ENCODE measurements at places on chromosomes 4 and X.
A peak's percentile ranks its signal among the peaks of the same experiment; 100 is the strongest.

DNA sequence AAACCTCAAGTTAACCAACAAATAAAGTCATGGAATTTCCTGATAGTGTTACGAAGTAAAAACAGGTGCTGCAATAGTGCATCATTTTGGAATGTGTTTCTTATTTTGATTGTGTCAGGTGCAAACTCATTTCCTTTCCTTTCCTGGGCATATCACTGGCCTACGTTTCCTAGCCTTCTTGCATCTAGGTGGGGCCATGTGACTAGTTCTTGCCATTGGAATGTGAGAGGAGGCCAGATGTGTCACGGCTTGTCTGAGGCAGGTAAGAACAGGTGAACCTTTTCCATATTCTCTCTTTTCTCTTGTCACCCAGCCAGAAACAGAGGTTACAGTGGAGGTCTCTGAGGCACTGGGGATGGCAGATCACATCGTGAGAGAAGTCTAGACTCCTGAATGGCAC, 868.0 kb downstream of the RPA4 start:
- no peak for DNase-seq

GRCh38 chr4:54098375-54098774, 1.6 kb upstream of the GSX2 start:
- no peak for DNase-seq

- DNase-seq, result peak; percentile 26
Observed at GRCh38 chrX:132631579-132632232, 142.9 kb upstream of the MBNL3 start.

- no peak for DNase-seq
Observed at GRCh38 chr4:85420831-85421230, 54.1 kb upstream of the ARHGAP24 start.

DNA sequence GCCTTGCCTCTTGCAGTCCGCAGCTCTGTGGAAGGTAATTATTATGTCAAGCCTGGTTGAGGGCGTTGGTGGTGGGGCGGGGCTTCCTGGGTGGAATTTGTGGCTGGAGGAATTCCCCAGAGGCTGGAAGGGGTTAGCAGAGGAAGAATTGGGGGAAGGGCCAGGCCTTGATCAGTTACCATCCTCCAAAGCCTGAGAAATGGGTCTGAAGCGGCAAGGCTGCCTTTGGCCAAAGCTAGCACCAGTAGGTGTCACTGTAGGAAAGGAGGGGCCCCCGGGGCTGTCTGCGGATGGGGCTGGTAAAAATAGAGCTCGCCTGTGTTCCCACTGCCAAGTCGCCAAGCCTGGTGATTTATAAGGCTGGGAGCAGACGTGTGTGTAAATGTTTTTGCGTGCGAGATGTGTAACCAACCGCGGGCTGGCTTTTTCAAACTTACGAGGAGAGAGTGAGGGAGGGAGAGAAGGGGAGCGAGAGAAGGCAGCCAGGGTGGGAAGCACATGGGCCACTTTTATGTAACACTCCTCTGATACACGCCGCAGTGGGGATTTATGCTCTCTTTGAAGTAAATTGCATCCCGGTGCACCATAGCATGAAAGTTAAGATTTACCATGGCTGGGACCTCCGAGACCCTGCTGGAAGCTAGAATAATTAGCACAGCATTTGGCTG, 367.0 kb downstream of the BCOR start:
- peak; percentile 18 for DNase-seq

GRCh38 chr4:84530454-84530853, 31.4 kb upstream of the NKX6-1 start:
- no peak for DNase-seq

- DNase-seq, result no peak
Observed at GRCh38 chrX:30572678-30573077, 4.9 kb downstream of the TASL start.

- no peak for DNase-seq
Observed at GRCh38 chr4:26863512-26863911, 2.9 kb downstream of the STIM2 start.

DNA sequence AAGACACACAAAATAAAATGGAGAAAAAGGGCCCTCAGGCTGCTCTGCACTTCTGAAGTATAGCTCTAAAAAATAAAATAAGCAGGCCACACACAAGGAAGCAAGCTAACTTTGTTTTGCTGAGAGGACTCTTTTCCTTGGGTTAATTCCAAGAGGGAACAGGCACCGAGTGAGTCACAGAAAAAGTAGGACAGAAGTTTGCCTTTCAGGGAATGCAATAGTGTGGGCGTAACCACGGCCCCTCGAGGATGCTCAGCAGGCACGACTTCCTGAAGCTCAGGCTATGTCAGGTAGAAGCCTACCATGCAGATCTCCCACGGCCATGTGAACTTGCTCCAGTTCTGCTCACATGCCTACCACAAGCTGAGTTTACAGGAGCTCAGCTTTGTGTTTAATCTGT, 22.1 kb downstream of the PPP1R2C start:
- DNase-seq, result no peak

DNA sequence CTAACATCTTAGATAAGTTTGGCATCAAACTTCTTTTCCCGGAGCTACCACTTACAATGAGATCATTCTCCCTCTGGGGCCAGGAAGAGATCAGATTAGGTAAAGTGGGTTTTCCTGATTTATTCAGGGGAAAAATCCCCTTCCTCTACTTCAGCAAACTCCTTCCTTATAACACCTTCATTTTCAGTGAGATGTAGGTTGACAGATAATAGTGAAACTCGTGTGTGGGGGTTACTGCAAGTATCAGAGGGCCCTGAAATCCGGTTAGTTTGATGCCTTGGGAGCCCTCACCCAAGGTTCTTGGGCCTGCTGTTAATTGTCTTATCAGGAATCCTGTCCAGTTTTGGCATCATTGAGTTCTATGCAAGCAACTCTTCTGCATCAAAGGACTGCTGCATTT, 10.8 kb downstream of the FTHL17 start:
- no peak for DNase-seq

DNA sequence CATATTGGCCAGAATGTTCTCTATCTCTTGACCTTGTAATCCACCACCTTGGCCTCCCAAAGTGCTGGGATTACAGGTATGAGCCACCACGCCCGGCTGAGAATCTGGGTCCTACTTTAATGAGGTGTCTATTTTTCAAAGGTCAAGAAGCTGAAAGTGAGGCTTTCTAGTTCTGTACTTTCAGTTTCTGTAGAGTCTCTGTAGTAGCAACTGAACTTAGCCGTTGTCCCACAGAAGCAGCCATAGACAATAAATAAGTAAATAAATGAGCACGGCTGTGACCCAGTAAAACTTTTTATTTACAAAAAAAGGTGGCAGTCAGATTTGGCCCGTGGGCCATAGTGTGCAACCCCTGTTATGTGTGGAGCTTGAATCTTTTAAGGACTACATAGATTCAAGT, 92.0 kb downstream of the FNIP2 start:
- DNase-seq, result no peak

DNA sequence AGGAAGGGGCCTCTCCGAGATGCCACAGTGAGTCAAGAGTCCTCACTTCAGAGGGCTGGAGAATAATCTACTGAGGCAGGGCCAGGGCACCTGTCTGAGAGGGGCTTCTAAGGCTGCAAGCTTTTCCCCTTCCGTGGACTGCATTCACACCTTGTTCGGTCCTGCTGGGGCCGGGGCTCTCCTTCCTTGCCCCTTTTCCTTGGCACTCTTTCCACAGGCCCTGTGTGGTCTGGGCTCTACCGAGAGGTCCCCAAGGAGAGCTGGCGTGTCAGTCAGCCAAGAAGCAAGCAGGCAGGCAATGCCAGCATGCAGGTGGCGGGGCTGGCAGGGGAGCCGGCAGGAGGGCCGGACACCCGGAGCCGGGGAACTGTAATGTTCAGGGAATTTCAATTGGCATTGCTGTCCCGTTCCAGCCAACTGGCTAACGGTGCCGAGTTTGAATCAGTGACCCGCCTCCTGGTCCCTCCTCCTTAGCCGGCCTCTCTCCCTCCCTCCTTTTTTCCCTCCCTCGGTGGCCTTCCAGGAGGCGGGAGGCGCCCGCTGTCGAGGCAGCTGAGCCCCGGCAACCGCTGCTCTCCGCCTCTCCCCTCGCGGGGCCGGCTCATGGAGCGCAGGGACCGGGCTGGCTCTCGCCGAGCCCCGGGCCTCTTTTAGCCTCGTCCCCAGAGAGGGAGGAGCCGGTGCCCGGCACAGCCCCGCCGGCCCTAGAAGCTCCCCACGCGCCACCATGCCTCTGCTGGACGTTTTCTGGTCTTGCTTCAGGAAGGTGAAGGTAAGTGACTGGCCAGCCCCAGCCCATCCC, at the start of gene STARD8:
TSS of gene STARD8 (plus strand) at position 511 of the 802 bp plus-strand sequence. CDS start at position 728, 217 bp downstream.
- DNase-seq, result peak; percentile 13

- DNase-seq, result no peak
Observed at GRCh38 chr4:76990288-76991080, 40.9 kb downstream of the SEPTIN11 start.

DNA sequence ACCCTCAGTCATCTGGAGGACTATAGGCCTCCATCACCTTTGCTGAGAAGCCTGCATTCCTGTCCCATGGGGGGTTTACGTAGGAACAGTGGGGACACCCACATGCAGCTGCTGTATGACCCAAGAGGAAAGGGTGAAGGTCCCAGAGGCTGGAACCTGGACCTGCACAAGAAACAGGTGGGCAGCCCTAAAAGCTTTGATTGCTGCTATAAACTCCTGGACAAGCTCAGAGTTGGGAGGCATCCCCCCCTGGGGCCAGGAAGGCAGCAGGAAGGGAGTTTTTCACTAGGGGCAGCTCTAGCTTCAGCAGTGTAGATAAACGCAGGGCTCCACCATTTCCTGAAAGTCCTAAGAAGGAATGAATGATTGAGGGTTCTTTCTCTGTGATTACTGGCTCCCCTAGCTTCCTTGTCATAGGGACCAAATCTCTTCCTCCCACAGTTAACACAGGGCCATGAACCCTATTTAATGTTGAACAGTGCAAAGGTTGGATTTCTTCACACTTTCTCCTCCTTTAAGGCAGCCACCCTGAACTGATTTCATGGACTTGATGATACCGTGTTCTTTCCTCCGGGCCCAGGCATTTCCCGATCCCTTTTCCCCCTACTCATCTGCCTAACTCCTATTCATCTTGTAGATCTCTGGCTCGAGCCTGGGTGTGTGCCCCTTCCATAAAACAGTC, 84.2 kb downstream of the CHRNA9 start:
- no peak for DNase-seq

DNA sequence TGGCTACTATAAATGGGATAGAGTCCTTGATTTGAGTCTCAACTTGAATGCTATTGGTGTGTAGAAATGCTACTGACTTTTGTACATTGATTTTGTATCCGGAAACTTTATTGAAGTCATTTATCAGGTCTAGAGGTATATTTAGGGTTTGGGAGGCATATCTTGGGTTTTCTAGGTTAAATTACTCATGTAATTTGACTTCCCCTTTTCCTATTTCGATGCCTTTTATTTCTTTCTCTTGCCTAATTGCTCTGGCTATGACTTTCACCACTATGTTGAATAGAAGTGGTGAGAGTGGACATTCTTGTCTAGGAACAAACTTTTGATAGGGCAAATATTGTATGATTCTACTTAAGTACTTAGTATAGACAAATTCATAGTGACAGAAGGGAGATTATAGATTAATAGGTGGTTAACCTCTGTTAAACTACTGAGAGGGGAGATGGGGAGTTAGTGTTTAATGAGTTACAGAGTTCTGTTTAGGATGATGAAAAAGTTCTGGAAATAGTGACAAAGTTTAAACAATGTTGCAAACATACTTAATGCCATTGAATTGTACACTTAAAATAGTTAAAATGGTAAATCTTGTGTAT, 22.8 kb upstream of the HSPA4L start:
- no peak for DNase-seq

DNA sequence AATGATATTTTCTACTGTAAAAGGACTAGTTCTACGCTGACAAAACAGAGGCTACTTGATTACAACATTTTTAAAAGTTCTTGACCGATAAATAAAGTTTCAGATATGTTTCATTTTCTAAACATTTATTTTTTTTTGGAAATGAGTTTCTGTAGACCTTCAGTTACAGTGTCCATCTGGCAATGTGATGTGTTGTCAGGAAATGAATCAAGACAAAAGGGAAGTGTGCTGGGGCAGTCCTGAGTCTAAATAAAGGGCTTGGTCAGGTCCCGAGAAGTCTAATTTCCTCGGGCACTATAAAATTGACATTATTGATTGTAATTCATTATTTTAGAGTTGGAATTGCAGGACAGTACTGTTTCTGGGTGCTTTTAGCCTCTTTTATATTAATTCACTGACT, 57.0 kb upstream of the FTHL17 start:
- DNase-seq, result no peak

DNA sequence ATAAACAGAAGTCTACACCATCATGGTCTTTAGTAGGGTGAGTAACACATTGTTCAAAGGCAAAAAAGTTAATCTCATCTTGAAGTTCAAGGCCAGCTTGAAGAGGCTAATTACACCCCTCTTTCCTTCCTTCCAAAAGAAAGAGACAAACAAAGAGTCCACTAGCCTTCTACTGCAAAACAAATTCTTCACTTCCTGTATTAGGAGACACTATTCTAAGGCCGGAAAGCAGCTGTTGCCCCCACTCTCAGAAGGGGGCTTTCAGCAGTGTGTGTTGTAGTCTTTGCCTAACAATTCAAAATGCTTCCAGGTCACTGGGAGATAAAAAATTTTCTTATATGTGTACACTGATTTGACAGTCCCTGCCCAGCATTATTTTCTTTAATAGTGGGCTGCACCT, 25.1 kb downstream of the RASGEF1B start:
- no peak for DNase-seq

DNA sequence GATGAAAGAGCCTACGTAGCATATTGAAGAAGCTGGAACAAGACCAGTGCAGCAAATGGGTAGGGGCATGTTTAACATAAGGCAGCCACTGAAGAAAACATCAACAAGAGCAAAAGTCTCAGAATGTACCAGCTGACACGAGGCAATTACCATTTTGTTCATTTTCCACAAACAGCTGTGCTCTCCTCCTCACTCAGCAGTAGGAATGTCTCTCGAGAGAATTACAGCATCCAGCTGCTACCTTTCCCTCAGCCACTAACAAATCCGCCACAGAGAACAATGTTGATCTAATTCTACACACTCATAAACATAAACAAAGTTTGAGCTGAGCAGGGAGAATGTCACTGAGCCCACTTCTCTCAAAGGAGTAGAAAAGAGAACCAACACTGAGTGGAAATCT, 68.0 kb downstream of the OPHN1 start:
- no peak for DNase-seq

DNA sequence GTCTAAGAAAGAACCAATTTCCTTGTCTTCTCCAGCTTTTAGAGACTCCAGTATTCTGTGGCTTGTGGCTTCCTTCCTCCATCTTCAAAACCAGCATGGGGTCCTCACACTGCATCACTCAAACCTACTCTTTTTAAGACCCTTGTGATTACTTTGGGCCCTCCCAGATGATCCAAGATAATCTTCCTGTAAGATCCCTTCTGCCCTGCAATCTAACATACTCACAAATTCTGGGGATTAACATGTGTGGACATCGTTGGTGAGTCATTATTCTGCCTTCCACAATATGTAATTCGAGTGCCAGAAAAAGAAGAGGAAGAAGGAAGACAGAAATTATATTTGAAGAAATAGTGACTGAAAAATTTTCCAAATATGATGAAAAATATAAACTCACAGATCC, 47.9 kb downstream of the BEND4 start:
- DNase-seq, result no peak

Measured in NCI-H1092 treated with DMSO at 0.1 percent for 48 hours (cell line).